ENCODE measurements at places on chromosomes 11 and 22.

DNA sequence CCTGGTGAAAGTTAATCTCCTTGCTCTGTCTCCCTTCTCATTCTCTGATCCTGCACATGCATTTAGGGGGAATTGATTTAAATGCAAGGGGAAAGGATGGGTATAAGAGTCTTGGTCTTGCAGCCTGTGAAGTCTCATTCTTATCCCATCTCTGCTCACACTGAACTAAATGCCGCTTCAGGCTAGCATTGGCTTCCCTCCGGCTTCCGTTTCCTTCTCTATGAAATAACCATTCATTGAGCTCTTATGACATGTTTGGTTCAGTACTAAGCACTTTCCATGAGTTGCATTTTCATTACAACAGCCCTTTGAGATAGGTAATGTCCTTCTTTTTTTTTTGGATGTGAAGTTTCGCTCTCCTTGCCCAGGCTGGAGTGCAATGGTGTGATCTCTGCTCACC lies 5.6 kb downstream of the ZBTB16 start:
- no peak for DNase-seq

DNA sequence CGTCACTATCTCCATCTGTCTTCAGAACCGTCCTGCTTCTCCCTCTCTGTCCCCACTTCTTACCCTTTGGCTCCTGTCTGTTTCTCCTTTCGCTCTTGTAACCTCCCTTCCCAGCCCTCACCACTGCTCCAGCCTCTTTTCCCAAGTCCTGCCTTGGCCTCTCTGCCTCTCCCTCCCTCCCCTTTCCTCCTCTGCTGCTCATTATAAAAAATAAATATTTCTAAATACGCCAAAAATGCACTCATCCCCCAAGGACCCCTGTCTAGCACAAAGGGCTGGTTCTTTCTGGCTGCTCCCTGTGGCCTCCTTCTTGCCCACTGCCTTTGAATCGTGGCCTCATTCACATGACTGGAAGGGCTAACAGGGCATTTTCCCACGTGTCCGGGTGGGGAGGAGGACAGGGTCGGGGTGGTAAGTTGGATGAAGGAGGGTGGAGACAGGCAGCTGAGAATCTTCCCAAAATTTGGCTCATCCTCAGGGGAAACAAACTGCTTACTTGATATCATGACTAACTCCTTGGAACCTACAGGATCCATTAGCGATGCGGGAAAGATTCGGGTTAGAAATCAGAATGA lies 26.4 kb upstream of the OAF start:
- peak; percentile 15 for DNase-seq

- DNase-seq, result no peak
Observed at GRCh38 chr22:27260087-27260698, 541.4 kb downstream of the MN1 start.

GRCh38 chr11:71568704-71569349 lies 3.5 kb downstream of the KRTAP5-10 start:
- no peak for DNase-seq

DNA sequence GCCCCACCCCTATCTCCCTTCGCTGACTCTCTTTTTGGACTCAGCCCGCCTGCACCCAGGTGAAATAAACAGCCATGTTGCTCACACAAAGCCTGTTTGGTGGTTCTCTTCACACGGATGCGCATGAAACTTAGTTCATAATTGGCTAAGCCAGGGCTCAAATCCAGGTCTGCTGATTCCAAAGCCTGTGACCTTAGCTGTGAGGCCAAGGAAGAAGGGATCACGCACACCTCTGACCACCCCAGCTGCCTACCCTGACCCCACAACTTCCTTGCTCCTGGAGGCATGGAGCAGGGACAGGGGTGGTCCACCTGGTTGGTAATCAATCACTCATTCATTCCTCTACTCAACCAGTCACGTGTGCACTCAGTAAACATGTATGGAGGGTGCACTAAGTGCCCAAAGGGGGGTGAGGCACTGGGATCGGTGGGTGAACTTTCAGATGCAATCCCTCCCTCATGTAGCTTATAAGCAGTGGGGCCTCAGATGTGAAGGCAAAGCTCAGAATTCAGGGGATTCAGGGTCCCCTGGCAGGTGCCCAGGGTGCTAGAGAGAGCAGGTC lies 10.3 kb downstream of the FXYD2 start:
- no peak for DNase-seq

DNA sequence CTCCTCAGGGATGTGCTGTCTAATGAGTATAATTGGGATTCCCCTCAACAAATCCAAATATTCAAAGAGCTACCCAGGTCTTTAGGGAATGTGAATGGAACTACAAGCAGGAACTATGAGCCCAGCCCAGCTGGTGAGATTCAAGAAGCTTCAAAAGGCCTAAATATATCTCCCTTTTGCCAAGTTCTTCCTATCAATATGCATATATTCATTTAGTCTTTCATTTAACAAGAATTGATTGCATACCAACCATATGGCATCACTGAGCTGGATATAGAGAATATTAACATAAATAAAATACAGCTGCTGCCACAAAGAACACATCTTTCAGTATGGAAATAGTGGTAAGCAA lies 58.9 kb upstream of the PRSS23 start:
- no peak for DNase-seq

DNA sequence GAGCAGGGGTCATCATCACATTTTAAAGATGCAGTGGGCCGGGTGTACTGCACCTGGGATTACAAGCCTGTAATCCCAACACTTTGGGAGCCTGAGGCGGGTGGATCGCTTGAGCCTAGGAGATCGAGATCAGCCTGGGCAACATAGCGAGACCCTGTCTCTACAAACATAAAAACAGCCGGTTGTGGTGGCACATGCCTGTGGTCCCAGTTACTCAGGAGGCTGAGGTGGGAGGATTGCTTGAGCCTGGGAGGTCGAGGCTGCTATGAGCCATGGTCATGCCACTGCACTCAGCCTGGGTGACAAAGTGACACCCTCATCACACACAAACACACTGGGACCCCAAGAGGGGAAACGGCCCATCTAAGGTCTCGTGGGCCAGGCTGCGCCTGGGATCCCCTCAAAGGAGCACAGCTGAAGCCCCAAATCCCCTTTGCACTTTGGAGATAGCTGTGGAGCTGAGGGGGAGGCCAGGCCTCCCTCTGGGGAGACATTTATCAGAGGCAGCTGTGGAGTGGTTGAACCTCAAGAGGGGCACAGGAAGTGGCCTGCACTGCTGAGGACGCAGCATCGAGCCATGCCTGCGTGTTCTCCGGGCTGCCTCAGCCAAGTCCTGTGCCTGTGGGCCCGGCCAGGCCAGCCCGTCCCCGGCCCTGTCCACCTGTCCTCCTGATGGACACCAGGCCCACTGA lies 27.5 kb downstream of the OSBPL5 start:
- peak; percentile 27 for DNase-seq

GRCh38 chr11:44005956-44006355 lies 41.8 kb upstream of the ACCSL start:
- no peak for DNase-seq

GRCh38 chr22:35972559-35972958 lies 56.1 kb downstream of the RBFOX2 start:
- DNase-seq, result no peak

DNA sequence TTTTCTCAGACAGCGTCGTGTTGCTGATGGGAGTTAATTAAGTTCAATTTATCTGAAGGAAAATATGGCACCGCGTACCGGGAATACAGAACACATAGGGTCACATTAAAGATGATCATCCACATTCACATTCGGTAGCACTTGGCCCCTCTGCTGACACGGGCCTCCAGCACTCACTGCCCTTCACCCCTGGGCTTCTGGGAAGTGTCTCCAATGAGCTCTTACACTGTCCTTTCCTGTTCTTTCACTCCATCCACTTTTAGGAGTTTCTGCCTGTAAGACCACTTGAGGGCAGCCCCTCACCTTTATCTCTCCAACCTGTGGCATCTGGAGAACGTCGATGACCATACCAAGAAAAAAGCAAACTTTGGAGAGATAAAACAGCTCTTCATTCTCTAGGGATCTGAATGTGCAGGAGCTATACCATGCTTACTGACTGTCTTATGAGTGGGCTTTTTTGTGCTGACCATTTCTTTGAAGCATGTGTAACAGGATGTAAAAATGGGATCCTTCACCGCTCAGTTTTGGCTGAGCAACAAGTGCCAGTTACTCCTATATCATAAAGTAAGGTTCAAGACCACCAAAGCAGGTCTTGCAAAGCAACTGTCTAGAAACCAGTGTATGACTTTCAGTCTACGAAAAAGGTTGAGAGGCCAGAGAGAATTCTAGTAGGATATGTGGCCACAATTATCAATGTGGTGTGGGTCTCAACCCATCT lies 1.1 kb upstream of the SERGEF start:
- DNase-seq, result no peak

DNA sequence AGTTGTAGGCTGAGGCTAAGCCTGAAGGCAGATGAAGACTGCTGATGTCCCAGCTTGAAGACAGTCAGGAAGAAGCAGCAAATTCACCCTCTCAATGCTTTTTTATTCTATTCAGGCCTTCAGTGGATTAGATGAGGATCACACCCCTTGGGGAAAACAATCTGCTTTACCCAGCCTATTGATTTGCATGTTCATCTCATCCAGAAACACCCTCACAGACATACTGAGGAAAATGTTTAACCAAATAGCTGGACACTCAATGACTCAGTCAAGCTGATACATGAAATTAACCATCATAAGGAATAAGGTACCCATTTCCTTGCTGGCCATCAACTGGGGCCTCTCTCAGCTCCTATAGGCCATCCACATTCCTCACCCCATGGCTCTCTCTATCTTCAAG lies 549.9 kb upstream of the CCDC90B start:
- no peak for DNase-seq

DNA sequence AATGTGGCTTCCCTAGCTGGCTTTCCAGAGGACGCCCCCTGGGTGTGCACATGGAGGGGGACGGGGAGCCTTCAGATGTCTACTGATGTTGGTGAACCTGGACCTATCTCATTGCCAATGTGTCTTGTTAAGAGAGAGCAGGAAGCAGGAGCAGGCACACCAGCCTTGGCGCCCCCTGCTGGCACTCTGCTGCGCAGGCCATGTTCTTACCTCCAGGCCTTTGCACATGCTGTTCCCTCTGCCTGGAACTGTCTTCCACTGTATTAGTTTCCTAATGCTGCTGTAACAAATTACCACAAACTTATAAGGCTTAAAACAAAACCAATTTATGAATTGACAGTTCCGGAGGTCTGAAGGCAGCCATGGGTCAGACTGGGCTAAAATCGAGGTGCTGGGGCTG lies 23.6 kb upstream of the MN1 start:
- no peak for DNase-seq

DNA sequence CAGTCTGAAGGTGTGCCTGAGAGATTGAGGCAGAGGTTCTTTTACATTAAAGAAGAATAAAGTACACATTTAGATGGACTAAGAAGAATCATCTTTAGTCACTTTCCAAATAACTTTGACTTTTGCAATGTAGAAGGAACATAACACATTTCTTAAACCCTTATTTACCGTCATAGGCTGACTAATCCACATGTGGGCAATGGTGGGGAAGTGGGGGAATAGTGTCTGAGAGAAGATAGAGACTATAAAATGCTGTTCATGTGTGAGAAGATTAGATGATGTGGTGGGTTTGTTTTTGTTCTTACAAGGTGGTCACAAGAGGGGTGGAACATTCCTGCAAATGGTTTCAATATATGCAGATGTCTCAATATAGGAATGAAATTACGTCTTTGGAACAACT lies 1.8 kb downstream of the MS4A4A start:
- DNase-seq, result no peak

DNA sequence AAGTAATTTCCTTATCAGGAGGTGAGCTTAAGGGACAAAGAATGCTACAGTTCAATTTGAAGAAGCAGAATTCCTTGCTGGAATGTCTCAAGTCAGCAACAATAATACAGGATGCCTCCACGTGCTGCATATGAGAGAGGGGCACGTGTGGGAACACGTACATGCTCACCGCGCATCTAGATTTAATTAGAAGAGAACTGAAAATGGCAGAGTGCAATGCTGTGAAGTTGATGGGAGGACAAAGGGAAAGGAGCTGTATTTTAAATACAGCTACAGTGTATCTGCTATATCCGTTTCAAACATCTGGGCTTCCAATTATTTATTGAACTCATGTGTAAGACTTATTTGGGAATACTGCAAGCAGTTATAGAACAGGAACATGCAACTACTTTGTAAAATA lies 328.7 kb downstream of the SOX6 start:
- DNase-seq, result no peak

GRCh38 chr11:11291041-11292015 lies 61.7 kb downstream of the CSNK2A3 start:
- no peak for DNase-seq

- DNase-seq, result no peak
Observed at GRCh38 chr11:9802291-9802861, 138.5 kb downstream of the SWAP70 start.

DNA sequence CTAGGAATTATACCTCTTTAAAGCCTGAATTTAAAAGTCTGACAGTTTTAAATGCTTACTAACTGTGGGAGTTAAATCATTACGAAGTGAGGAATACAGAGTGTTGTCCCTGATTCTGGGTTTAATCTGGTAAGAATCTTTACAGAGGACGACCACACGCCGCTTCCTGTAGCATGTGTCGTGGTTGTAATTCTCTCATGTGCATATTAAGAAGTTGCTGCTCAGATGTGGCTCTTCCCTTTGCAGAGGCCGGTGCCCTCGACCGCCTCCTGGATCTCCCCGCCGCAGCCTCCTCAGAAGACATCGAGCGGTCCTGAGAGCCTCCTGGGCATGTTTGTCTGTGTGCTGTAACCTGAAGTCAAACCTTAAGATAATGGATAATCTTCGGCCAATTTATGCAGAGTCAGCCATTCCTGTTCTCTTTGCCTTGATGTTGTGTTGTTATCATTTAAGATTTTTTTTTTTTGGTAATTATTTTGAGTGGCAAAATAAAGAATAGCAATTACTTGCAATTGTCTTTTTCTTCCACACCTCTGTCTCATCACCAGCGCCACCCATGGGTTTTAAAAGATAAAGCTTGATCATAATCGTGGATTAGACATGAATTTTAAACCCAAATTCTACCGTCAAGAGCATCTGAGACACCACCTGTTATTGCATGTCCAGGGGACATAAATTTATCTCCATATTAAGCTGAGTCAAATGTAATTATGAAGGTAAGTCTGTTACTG lies 6.5 kb downstream of the GAL start:
- no peak for DNase-seq

DNA sequence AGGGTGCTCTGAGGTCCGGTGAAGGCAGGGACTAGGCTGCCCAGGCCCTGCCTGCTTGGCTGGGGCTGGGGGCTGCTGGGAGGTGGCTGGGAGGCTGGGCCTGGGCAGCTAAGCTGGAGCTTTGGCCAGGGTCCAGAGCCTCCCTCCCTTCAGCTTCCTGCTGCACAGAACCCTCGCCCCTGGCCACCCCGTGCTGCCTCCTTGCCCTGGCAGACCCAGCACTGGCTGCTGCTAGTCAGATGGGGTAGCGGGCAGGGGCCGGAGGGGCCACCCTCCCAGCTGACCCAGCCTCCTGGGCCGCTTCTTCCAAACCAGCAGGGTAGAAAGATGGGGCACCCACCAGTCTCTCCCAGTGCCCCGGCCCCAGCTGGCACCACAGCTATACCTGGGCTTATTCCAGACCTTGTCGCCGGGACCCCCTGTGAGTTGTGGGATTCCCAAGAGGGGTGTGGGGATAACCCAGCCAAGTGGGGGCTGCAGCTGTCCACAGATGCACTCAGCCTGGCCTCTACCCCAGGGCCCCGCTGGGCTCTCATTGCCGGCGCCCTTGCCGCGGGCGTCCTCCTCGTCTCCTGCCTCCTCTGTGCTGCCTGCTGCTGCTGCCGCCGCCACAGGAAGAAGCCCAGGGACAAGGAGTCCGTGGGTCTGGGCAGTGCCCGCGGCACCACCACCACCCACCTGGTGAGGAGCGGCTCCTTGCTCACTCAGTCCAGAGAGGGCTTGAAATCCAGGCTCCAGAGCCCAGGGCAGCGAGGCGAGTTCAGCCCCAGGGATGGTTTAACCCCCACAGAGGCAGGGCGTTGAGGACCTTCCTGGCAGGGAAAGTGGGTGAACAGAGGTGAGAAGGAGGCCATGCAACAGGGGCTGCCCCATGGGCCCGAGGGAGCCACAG lies at the start of gene SYT8:
SYT8 (plus strand) TSS at position 212 of the 892 bp plus-strand sequence; CDS start at position 328, 116 bp downstream.
- no peak for DNase-seq
